ENCODE measurements at places on chromosomes 3 and 15.

- DNase-seq, result no peak
These were observed 119.5 kb downstream of the FRMD5 start for GRCh38 chr15:44075535-44075934.

DNA sequence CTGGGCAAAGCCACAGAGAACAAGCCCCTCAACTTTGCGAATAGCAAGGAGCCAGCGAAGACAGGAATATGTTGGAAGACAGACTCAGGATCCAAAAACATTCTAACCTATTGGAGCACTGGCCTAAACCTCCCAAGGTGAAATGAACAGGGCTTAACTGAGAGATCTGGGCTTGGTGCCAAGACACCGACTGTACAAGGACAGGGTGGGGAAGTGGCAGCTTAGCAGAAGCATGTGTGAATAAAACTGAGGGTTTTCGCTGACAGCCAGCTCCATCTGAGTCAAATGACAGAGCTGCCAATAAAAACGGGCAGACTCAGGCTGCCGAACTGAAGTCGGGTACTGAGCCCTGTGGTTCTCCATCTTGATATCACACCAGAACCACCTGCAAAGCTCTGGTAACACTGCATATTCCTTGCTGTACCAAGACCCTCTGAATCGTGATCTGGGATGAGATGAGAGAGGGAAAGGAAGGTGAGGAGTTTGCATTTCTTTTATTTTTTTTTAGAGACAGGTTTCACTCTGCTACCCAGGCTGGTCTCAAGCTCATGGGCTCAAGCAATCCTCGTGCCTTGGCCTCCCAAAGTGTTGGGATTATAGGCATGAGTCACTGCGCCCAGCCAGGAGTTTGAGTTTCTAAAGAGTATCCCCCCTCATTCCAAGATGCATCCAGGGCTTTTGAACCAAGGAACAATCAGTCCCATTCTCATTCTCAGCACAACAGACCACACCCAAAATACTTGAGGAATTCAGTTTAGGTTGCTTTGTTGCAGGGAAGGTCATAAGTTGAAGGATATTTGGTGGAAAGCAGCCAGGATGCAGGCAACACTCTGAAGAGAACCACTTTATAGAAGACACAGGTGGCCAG is 6.0 kb upstream of the PLCB2 start:
- no peak for DNase-seq

DNA sequence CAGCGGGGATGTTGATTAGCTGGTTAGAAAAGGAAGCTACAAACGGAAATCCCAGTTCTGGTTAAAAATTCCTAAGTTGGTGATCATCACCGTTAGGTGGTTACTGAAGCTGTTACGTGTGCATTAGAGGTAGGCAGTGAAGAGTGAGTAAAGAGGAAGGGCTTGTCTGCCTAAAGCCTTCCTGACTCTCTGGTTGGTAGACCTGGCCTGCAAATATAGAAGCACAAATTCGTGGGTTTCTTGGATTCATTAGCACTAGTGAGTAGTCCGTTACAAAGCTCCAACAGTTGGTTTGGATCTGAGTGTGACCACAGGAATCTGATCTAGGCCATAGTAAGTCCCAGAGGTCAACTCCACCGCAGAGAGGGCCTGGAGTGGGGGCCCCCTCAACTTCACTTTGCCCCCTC is 174.0 kb upstream of the TP63 start:
- DNase-seq, result no peak

- DNase-seq, result no peak
These were observed 126.1 kb downstream of the VGLL4 start for GRCh38 chr3:11517601-11518000.

DNA sequence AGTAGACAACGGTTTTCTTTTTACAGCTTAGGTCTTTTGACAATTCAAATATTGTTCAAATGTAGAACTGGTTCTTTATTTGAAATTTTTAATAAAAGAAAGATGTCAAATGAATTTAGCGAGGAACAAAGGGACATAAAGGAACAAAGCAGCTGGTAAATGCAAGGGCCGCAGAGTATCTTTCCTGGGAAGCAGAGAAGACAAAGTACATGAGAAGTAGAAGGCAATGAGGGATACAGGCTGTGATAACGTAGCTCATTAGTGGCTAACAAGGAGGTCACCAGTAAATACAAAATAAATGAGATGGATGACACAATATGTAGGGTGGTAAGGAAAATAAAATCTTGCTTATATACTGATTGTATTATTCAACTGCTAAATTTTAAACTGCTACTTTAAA is 762.8 kb downstream of the VGLL3 start:
- no peak for DNase-seq

DNA sequence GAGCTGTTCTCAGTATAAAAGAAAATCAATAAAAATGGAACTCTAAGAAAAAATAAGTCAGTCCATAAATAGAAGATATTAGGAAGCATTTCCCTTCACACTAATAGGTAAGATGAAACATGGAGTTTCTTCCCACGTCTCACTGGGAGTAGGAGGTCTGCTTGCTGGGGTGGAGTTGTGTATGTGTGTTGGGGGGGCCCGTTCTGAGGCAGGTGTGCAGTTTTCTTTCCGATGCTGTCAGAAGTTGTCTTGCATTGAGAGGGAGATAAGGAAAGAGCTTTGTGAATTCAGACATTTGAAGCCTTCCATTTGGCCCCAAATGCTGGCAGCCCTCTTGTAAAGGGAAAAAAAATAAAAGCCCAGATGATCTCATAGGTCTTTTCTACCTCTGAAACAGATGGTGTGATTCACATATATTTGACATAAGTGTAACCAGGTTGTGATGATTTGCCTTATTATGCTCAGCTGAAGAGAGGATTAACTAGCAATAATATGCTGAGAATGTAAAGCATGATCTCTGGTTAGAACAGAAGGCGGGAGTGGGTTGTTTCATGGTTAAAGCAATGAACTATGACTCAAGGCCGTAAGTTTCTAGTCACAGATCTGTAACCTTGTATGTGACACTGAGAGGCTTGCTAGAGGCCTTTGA is 8.8 kb downstream of the RASGRP1 start:
- no peak for DNase-seq

- no peak for DNase-seq
These were observed 49.6 kb upstream of the PPARG start for GRCh38 chr3:12239301-12239700.

GRCh38 chr3:196335503-196335948 is 2.7 kb downstream of the TM4SF19 start:
- no peak for DNase-seq

DNA sequence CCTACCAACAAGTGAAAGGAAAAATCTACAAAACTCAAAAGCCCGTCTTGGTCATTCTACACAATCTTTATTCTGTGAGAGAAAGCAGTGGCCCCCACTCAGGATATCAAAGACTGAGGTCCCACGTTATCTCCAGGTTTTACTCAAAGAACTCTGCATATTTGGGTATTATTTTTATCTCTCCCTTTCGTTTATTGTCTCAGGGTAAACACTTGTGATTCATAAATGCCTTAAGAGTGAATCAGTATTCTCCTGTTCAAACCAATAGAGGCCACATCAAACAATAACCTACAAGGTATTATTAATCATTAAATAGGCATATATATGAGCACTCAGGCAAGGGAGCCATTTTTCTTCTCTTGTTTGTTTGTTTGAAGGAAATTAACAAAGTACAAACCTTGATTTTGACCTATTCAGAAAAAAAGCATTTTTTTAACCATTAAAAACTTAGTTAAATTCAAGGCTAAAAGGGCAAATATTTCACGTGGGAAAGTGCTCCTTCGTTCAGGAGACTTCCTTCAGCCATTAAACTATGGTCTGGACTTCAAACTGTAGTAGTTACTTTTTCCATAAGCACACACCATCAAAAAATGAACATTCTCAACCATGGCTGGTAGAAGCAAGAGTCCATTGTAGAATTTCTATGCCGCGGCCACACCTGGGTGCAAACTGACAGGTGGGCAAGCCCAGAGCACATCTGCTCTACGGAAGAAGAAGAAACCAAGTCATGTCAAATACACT is 13.9 kb upstream of the HES1 start:
- DNase-seq, result no peak

- no peak for DNase-seq
These were observed 476.3 kb downstream of the AGBL1 start for GRCh38 chr15:86555939-86556338.

GRCh38 chr3:81419228-81419627 is 342.2 kb downstream of the GBE1 start:
- no peak for DNase-seq
